Posterior vena cava (tissue), 2 donors: ENCODE measurements at places on chromosomes 2 and 18. TPM values are rescaled to one million over a fixed set of nuclear protein-coding genes. Genes with fewer than 3 reads are reported as not detected.

GRCh38 chr2:71067567-71068217 is 756 bp upstream of the NAGK start:
- no peak for DNase-seq

DNA sequence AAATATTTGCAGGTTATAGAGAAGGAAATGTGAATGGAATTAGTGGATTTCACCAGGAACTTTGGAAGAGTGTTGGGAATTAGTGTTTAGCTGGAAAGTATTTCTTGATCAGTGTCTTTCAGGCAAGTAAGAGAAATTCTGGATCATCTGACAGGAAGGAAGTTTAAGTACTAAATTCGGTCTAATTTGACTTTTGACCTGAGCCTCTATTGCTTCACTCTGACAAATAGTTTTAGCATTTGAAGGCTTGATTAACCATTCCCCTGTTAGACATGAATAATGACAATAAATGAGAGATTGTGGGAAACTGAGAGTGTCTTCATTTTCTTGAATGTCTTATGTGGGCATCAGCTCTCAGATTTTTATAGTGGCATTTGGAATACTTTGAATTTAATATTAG is 16.0 kb downstream of the CCNT2 start:
- no peak for DNase-seq

GRCh38 chr2:134368009-134368817 is 114.3 kb downstream of the MGAT5 start:
- no peak for DNase-seq

DNA sequence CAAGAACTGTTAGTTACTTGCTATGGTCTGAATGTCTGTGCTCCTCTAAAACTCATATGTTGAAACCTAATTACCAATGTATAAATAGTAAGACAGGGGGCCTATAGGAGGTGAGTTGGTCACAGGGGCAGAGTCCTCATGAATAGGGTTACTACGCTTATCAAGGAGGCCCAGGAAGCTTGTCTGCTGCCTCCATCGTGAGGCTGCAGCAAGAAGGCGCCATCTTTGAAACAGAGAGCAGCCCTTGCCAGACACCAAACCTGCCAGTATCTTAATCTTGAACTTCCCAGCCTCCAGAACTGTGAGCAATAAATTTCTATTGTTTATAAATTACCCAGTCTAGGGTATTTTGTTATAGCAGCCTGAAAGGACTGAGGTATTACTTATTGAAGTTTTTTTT is 79.1 kb downstream of the TGIF1 start:
- no peak for DNase-seq

GRCh38 chr2:188444106-188444835 is 152.6 kb downstream of the GULP1 start:
- no peak for DNase-seq

DNA sequence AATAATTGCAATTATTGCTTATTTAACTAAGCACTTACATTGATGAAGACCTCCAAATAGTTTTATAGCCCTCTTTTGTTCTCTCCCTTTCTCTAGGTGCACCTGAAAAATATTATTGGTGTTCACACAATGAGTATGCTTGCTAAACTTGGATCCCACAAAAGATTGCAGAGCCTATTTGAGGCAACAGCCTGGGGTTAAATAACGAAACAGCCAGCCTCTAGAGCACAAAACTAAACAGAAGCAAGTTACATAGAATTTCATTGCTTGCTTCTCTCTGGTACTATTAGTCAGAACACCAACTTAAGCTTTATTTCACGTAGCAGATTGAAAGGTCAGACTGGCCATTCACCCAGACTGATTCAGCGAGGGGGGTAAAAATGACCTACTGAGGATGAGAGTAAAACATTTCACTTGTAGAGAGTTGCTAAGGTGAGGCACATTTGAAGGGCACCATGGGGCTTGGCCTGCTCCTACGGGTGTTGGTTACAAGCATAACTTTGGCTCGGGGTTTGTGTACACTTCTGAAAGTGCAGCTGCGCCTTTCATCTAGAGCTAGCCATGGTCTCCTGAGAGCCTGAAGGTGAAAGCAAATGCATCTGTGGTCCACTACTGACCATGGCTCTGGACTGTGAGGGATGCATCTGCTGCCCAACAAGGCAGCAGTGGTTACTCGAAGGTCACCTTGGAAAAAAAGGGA is 225.1 kb upstream of the LRRTM1 start:
- no peak for DNase-seq

DNA sequence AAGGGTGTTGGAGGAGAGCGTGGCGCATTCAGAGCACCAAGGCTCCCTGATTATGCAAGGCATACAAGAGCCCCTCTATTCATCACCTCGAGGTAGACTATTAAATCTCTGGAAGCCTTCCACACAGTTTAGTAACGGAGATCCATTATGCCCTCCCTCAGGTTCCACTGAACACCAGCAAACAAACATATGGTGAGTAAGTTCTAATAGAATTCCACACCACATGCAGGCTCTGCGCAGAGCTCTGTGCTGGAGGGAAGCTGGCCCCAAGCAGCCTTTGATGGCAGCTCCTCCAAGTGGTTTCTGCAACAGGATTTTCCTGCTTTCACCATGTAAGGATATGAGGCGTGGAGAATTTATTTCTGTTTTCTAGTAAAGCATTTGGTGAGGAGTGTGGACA is 238.6 kb downstream of the C1D start:
- DNase-seq, result no peak

GRCh38 chr2:150332383-150332782 is 155.1 kb downstream of the RND3 start:
- no peak for DNase-seq

GRCh38 chr2:241837197-241837965 is 21.3 kb downstream of the PDCD1 start:
- DNase-seq, result no peak

- DNase-seq, result no peak
Observed at GRCh38 chr2:36748166-36748565, 51.7 kb downstream of the VIT start.

DNA sequence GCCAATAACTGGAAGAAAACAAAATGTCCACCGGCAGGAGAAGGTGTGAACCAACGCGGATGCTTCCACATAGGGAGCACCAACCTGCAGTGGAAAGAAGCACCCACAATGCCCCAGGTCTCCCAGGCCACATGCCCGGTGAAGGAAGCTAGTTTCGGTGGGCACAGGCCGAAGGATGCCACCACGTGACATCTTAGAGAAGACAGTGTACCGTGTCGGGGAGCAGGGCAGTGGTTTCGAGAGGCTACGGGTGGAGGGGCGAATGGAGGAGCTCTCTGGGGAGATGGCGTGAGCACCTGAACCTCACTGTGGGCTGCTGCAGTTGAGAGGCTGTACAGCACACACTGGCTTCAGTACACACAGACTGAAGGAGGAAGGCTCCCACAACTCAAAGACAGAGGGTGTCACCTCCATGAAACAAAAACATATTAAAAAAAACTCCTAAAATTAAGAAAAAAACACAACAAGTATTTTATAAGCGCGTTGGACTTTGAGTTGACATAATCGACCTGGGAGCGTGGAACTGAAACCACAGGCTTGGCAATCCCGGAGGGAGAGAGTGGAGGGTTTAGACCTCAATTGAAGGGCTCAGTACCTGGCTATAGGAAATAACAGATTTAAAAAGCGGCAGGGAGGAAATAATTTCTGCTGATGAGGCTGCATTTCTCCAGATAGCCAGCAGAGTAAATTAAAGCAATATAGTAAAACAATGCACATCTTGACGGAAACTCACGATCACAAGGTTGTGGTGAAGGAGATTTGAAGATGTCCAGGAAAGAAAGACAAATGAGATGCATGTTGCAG is 160.1 kb downstream of the RTP5 start:
- peak; percentile 58 for DNase-seq

- no peak for DNase-seq
Observed at GRCh38 chr18:59619816-59620215, 77.4 kb downstream of the CCBE1 start.

DNA sequence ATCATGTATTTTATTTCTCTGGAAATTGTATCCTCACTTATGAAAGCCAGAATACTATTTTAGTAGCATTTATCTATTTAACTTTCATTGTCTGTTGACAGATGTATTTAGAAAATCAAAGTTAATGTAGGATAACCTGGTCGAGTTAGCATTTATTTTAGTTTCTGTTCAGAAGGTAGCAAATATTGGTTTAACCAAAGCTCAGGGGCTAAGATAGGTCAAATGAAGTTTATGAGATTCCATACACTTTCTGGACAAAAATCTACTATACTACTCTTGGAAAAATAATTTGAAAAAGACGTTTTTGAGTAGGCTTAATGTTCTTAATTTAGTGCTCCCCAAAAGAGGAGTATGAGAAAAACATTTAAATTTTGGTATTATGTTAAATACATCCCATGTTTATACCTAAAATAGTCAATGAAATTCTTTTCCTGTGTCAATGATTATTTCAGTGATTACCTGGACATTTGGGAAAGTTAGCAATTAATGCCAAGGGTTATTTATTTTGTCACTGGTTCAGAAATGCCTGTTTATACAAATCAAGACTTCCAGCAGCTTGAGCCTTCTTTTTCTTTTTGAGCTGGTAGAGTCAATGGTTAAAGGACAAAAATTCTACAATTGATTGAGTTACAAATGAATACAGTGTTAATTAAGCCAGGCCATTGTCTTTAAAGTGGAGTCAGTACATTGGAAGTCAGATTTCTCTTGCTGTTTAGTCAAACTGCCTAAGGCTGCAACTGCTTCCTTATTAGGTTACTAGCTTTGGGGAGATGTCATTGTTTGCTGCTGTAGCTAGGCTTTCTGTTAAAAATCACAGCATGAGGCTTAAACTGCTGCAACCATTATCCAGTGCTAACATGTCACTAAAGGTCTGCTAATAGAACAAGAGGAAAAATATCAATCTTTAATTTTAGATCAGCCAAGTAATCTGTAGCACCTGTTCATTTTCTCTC is 182.3 kb downstream of the CAMKMT start:
- no peak for DNase-seq

DNA sequence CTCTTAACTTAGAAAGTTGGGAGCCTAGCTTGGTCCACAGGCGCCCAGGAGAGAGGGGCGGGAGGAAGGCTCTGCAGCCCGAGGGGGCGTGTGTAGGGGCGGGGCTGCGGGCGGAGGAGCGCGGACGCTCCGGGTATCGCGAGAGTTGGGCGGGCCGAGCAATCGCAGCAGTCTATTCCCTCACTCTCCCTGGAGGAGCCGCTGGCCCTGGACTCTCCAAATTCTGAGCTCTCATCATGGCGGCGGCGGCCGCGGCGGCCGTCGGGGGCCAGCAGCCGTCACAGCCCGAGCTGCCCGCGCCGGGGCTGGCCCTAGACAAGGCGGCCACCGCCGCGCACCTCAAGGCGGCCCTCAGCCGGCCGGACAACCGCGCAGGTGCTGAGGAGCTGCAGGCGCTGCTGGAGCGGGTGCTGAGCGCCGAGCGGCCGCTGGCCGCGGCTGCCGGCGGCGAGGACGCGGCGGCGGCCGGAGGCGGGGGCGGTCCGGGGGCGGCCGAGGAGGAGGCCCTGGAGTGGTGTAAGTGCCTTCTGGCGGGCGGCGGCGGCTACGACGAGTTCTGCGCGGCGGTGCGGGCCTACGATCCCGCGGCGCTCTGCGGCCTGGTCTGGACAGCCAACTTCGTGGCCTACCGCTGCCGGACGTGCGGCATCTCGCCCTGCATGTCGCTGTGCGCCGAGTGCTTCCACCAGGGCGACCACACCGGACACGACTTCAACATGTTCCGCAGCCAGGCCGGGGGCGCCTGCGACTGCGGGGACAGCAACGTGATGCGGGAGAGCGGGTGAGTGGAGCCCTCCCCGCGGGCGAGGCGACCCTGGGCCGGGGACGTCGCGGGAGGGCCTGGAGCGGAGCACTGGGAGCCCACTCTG is at the start of gene UBR3:
UBR3 (plus strand) TSS at position 183 of the 869 bp plus-strand sequence; CDS start at position 237, 54 bp downstream.
- DNase-seq, result peak; percentile 98

DNA sequence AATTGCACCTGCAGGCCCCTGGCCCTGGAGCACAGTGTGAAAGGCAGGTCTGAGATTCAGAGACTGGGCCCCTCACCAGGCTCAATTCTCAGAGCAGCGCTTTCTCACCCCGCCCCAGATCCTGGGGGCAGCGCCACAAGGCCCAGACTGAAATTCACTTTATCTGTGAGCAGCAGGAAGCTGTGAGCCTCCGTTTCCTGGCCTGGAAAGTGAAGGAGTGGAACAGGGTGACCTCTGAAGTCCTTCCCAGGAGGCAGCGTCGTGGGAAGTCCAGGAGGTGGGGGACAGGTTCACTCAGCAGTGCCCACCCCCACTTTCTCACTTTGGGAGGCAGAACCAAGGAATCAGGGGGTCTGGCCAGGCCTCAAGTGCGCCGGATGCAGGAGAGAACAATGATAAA is 235.4 kb downstream of the NDUFA10 start:
- DNase-seq, result no peak

GRCh38 chr2:159232456-159233170 is 53.9 kb downstream of the WDSUB1 start:
- DNase-seq, result no peak

DNA sequence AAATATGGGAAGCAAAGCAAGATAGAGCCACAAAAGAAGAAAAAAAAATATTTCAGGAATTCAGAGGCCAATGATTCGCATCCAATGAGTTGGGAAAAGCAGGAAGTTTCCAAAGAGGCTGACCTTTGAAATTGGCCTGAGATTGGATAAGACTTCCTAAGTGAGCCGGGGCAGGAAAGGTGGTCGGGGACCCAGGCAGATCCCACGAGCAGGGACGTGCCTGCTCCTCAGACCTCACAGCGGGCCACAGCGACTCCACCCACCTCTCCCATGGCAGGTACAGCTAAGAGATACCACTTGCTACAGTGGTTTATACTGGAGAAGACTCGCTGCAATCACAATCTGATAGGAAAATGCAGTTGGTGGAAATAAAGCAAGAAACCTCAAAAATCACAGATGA is 102.8 kb upstream of the SALL3 start:
- DNase-seq, result no peak

DNA sequence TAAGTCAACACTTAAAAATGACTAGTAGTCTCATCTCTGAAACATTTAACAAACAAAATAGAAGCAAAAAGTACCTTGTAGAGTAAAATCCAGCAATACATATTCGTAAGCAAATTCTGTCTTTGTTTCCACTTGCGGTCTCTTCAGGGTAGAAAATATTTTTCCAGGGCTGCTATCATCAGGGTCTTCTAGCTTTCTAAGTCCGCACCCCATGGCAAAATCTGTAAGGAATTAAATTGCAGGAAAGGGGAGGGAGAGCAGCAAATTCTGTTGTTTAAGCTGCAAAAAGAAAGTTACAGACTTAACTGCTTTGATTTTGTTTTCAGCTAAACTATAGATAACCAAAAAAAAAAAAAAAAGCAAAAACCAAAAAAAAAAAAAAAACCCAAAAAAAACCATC is at the start of gene RFTN2:
RFTN2 (minus strand) TSS at position 342 of the 400 bp plus-strand sequence; CDS start at position 213, 129 bp downstream.
- no peak for DNase-seq

DNA sequence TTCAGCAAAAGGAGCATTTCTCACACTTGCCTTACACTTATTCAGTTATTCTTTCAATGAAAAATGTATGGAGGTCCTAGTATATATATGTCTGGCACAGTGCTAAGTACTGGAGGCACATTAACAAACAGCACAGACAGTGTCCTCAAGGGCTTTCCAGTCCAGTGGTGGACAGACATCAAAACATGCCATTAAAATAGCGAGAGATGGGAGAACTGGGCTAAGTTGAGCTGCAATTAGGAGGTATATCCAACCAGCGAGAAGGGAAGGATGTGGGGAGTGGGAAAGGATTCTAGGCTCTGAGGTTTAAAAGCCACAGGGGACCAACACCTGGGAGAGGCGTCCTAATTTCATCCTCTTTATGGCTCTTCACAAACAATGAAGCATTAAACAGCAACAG is 127.5 kb upstream of the TTC39C start:
- no peak for DNase-seq

GRCh38 chr18:48947560-48947959 is 3.2 kb downstream of the SMAD7 start:
- DNase-seq, result peak; percentile 78

The HSPD1 gene
- total RNA-seq, result 131 TPM

The HSPE1 gene
- 60.5 TPM for total RNA-seq

The REEP1 gene
- 48.4 TPM for total RNA-seq

The PRSS56 gene
- total RNA-seq, result not detected

The CYP27A1 gene
- 18.7 TPM for total RNA-seq

The UCN gene
- total RNA-seq, result 1.2 TPM

The MAPK4 gene
- 8.7 TPM for total RNA-seq
